CD4-positive, alpha-beta T cell treated with Interleukin-15 for 4 hours (primary cell): ENCODE measurements at places on chromosomes 5 and 9.

DNA sequence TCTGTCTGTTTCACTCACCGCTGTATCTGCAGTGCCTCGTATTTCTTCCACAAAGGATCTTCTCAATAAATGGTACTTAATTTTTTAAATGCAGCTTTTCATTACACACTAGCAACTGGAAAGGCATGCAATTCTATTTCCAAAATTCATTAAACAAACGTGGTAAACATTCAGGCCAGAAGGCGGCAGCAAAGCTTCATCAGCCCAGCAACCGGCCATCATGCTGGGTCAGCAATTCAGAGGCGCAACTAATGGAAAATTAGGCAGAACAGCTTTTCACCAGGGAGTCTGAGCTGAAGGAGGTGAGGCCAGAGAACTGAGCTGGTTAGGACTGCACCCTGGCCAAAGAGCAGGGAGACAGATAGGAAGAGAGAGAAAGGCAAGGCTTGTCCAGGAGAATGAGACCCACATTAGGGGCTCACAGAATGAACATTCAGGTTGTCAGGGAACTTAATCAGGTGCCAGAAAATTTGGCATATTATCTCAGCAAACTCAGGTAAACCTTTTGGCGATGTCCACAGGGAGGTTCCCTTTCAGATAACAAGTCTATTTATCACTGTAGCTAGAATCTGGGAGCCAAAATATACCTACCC lies 17.7 kb upstream of the RNF180 start:
- DNase-seq: no peak

DNA sequence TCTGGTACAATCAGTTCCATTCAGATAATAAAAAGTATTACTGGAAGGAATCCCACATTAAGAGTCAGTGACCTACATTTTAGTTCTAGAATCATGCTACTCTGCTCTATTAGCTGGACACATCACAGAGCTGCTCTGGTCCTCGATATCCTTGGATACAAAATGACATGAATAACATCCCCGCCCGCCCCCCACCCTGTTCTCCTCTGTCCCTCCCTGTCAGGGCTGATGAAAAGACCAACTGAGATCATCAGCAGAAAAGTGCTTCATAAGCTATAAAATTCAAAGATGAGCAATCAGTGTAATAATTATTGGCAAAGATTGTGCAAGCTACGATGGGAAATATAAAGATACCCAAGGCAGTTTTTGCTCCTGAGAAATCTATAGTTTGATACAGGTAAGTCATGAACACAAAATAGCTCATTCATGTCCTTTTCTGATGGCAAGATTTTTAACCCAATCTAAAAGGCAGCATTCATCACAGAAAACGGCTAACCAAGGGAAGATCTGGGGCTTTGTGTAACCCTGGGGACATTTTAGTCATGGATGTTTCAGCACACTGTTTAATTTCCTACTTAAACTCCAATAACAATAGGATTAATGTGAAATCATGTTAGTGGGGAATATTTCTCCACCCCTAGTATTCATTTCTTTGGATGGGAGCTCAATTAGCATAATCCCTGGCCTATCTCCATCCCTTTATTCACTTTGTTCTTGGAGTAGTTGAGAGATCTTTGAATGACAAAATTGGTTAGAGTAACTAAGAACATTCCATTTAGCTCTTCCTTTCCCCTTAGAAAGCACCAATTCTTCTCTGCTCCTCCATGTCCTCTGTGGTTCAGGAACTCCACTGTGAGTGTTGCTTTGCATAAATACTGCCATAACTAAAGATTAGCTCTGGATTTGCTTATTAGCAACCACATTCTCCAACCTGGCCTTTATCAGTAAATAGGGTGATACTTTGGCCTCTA lies 459.4 kb upstream of the GRIA1 start:
- DNase-seq: no peak

- DNase-seq: no peak
These were observed 274.2 kb upstream of the TARS1 start for GRCh38 chr5:33166522-33166921.

- DNase-seq: peak; percentile 12
These were observed 995 bp downstream of the IPPK start for GRCh38 chr9:92668746-92669526.

- no peak for DNase-seq
These were observed 18.3 kb upstream of the LPAR1 start for GRCh38 chr9:111056538-111056937.

- DNase-seq: no peak
These were observed 24.2 kb upstream of the SIL1 start for GRCh38 chr5:139222346-139222745.

- no peak for DNase-seq
These were observed 69.9 kb downstream of the EHMT1 start for GRCh38 chr9:137688725-137689124.

GRCh38 chr9:69745716-69746437 lies 13.9 kb downstream of the PTAR1 start:
- DNase-seq: no peak

DNA sequence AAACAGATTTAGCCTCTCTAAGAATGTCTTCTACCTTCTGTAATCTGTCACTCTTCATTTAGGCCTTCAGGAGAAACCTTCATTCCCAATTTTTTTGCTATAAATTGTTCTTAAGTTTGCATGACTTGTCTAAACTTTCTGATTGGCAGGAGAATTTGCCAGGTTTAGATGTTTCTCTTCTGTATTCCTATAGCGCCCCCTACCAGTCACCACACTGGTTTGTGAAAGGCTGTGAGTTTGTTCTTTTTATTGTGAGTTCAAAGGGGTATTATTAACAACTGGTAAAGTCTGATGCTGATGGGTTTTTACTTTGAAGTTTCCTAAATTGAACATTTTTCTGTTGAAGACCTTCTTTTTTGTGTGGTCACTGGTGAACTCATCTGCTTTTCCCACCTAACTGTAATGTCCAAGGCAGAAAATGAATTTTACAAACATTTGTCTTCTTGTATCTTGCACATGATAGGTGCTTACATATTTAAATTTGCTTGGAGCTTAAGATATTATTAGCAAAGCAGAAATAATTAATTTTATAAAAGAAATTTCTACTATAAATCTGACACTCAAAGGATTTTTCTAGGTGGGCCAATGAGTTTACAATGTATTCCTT lies 18.4 kb upstream of the F2RL2 start:
- peak; percentile 65 for DNase-seq

- DNase-seq: no peak
These were observed 28.7 kb downstream of the PNPLA7 start for GRCh38 chr9:137521405-137521985.

GRCh38 chr5:84384604-84385575 lies at the start of gene EDIL3:
EDIL3 (minus strand) TSS chr5:84384880; CDS start chr5:84384374, 506 bp downstream.
- DNase-seq: no peak

DNA sequence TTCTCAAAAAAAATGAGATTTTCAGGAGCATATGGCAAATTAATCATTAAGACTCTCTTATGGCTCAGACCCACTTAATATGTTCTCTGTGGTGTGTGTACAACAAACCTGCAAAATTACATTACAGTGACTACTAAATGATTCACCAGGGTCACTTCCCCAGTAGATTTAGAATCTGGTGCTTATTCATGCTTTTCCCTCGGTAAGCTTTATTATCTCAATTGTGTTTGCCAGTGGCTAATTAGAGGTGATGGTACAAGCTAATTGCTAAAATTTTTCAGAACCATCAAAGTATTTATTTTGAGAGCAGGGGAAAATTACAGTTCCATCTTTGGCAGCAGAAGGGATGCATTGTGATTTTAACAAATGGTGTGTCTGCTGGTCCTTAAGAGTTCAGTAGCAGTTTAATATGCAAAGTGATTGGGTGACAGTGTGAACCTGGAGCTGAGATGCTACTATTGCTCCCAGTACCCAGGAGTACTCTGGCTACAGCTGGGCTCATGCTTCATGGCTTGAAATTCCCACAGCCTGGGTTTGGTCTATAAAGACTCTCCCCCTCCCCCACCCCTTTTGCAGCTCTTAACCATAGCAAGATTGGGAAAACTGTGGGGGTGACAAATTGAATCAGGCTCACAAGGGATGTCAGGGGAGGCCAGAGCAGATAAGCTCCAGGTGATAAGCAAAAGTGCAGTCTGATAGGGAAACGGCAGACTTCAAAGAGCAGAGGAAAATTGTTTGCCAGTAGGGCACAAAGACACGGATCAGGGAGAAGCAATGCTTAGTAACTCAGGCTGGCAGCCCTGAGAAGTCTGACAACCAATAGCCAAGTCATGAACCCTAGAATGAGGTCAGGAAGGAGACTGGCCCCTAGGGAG lies 92.8 kb upstream of the RAD23B start:
- no peak for DNase-seq

DNA sequence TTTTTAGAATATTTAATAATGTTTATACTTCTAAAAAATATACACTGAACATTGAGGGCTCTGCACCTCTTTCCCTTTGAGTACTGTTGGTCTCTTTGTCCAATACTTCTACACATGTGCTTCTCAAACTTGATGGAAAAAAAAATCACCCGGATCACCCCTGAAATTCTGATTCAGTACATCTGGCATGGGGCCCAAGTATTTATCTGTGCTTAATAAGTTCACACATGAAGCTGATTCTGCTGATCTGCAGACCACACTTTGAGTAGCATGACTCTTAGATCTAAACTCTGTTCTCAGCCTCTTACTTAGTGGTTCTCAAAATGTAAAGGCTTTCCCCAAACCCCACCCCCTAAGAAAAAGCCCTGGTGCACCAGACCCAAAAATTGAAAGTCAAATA lies 12.0 kb downstream of the RUSC2 start:
- DNase-seq: no peak

GRCh38 chr5:170169996-170170395 lies 62.8 kb upstream of the C5orf58 start:
- no peak for DNase-seq

GRCh38 chr5:94808497-94808896 lies 190.0 kb downstream of the SLF1 start:
- no peak for DNase-seq

DNA sequence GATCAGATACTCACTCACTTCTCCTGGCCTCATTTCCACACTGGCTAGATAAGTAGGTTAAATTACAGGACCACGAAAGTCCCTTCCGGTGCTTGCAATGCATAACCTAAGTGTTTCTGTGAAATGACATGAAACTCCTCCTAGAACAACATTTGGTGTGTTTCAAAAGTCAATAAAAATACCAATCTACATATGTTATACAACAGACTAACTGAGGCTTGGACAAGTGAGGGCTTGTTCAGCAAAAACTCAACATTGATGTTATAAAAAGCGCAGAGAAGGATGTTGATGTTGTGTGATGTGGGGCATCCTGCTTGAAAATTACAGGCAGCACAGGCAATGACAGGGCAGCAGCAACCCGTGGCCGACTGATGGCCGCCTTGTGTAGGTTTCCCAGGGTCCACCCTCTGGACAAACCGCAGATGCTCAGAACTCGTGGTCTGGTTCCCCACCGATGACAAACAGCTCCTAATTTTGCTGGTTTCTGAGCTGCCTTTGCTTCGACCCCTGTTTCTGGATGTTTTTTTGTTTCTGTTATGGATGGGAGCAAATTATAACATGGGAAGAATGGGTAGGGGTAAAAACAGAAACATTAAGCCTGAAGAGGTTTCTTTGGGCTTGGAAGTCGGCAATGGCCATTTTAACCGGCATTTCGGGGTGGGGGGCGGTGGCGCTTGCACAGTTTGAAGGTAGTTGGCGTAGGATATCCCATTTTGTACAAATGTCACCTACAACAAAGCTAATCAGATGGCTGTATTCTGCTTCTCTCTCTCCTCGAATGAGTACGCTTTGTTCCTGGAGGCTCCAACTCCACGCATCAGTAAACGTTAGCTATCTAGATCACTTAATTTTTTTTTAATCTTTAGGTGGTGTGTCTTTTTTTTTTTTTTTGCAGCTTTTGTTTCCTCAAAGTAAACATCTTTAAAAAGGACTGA lies 116.1 kb downstream of the PDZD2 start:
- no peak for DNase-seq

GRCh38 chr5:135608361-135608760 lies 29.6 kb upstream of the CXCL14 start:
- no peak for DNase-seq

DNA sequence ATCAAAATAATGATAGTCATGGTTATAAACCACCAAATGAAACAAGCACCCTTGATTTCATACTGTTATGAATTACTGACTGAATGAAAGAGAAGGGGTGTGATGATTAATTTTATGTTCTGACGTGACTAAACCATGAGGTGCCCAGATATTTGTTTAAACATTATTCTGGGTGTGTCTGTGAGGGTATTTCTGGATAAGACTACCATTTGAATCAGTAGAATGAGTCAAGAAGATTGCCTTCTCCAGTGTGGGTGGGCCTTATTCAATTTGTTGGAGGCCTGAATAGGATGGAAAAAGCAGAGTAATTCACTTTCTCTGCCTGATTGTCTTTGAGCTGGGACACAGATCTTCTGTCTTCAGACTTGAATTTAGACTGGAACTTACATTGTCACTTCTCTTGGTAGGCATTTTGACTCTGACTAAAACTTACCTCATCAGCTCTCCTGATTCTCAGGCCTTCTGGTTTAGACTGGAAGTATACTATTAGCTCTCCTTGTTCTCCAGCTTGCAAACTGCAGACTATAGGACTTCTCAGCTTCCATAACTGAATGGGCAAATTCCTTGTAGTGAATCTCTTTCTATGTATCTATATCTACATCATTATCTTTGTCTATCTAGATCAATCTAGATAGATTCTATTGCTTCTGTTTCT lies 321.9 kb upstream of the TARS1 start:
- no peak for DNase-seq

DNA sequence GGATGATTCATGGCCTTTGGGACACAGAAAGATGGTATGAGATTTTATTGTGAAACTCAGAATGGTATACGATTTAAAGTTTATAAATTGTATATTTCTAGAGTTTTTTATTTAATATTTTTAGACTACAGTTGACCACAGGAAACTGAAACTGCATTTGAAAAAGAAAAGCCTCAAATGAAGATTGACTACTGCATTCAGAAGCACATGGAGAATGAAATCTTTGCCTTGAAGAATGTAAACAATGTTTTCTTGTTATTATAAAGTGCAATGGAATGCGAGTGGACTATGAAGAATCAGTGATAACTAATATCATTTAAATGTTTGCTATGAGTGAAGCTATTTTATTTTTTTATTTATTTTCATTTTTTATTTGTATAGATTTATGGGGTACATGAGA lies 169.1 kb upstream of the CDH18 start:
- DNase-seq: no peak

DNA sequence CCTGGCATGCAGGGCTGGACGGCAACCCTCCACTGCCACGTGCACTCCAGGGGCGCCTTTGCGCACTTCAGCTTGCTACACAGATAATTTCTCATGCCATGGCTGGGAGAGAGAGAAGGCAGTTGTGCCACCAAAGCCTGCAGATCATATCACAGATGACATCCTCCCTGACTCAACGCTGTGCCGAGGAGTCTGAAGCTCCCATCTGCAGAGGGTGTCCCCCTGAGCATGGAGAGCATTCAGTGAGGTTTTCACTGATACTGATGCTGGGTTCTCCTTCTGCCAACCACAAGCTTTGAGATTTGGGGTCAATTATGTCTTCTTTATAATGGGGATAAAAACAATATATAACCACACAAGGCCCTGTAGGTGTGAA lies 607.4 kb upstream of the ADAMTS16 start:
- no peak for DNase-seq

GRCh38 chr5:81776258-81776657 lies 25.4 kb upstream of the SSBP2 start:
- no peak for DNase-seq
